AG04449 (cell line): ENCODE measurements at places on chromosomes 4 and X.

DNA sequence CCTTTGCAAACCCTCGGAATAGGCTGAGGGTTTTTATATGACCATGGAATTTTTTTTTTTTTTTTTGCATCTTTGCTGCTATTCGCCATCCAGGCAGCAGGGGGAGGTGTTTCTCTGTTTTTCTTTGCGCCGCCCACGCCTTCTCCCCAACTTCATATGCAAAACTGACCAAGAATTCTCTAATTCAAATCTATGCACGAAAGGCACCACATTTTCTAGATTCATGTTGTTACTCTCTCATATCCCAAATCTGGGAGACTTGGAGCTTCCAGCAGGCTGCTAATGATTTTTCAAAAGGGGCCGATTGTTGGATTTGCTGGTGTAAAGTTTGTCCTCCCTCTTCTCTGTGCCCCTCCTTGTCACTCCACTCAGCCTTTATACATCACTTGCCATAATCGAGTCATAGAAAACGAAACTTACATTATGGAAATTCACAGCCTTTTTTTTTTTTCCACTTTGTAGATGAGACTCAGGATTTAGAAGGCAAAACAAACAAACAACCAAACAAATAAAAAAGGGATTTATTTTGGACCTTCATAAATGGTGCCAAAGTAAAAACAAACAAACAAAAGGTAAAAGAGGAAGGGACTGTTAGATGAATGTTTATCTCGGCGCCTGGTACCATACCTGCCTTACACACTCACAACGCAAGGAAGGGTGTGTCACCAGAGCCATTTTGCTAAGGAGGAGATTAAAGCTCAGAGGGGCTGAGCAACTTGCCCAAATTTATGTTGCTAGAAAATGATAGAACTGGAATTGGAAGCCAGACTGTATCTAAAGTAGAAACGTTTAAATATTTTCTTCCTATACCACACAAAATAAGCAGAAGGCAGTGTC is 29.3 kb upstream of the BOD1L1 start:
- DNase-seq = no peak

DNA sequence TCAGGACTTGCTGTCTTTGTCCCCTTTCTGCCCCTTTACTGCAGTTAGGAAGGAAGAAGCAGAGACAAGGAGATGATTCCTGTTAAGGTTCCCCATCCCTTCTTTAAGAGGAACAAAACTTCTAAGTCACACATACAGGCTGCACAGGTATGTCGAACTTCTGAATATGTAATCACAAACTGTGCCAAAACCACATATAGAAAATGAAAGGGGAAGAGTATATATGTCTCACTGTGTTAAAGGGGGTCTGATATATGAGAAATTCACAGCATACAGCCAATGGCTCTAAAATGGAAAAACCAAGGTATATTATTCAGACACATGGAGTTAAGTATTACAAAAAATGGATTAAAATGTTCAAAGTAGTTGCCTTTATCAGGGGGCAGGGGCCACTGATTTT is 11.7 kb downstream of the CFAP97 start:
- DNase-seq = no peak

GRCh38 chr4:76087007-76087769 is 12.7 kb downstream of the ART3 start:
- DNase-seq = no peak

- DNase-seq = no peak
Observed at GRCh38 chr4:175371091-175371490, 441.0 kb downstream of the GPM6A start.

GRCh38 chr4:25065932-25066590 is 35.3 kb upstream of the LGI2 start:
- DNase-seq = no peak

DNA sequence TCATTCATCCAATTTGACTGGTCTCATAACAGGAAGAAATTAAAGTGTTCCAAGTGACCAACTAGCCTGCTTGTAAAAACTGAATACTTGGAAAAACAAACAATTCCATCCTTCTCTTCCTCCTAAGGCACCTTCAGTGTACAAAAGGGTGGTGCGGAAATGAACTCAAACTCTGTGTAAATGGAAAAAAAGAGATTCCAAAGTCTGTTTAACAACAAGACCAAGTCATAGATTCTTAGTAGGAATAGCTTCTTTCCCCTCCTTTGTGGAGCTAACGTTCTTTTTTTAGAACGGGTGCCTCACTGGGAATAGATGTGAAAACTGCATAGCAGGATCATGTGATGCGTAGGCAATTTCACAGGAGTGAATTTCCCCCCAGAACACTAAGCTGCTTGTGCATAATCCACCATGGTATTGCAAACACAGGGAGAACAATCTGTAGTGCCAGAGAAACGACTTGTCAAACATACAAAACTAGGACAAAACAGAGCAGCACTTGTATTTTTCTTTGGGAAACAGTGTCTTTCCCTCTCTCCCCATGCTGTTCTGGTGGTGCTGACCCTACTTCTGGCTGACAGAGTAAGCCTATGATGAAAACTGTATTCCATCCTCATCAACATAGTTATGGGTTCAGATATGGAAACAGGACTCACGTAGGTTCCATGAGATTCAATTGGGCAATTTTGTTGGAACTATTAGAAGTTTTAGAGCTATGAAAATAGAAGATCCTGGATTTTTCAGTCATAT is 13.2 kb upstream of the SOD3 start:
- DNase-seq = no peak

DNA sequence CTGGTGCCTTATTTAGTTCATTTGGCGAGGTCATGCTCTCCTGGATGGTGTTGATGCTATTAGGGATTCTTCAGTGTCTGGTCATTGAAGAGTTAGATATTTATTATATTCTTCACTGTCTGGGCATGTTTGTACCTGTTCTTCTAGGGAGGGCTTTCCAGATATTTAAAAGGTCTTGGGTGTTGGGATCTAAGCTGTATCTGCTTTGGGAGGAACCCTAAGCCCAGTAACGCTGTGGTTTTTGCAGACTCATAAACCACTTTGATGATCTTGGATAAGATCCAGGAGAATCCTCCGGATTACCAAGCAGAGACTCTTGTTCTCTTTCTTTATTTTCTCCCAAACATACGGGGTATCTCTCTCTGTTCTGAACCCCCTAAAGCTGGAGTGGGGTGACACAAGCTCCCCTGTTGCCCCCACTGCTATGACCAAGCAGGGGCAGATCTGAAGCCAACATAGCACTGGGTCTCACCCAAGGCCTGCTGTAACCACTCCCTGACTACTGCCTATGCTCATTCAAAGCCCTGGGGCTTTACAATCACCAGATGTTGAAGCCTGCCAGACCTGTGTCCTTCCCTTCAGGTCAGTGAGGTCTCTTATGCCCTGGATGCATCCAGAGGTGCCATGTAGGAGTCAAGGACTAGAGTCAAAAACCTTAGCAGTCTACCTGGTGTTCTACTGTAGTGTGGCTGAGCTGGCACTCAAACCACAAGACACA is 187.6 kb downstream of the GUCY2F start:
- DNase-seq = no peak
